ENCODE measurements at places on chromosomes 12 and 14.

DNA sequence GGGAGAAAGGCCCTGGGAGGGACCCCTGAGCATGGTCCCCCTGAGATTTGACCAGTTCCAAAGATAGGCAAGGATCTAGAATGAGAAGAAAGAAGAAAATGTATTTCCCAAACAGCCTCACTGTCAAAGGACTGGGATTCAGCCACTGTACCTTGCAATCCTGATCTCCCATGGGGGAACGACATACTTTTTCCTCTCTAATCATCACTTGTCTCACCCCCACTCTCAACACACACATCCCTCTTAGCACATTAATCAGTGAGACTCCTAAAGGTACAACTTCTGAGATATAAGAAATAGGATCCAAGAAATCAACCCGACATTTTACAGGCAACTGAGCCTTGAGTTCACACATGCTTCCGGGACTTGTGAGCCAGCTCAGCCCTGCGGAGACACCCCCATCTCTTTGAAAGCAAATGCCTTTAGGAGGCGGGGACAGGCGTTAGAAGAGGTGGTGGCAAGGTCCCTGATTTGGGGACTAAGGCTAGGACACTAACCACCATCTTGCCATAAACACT lies 1.4 kb downstream of the MAP3K9 start:
- no peak for DNase-seq

GRCh38 chr14:44654591-44654990 lies 147.5 kb upstream of the FSCB start:
- DNase-seq = no peak

DNA sequence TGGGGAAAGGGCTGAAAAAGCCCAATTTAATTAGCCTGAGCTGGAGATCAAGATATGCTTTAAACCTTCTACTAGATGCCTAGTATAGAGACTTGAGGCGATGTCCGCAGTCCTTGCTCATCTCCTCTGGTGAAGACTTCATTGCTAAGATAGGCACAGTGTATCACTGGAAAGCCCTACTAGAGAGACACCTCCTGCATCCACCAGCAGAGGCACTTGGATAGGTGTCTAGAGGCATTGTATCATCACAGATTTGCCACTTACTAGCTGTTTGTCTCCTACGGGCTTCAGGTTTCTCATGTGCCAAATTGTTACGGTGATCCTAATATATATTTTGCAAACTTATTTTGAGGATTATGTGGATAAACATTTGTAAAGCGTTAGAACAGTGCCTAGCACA lies 1048.5 kb downstream of the GALC start:
- no peak for DNase-seq

DNA sequence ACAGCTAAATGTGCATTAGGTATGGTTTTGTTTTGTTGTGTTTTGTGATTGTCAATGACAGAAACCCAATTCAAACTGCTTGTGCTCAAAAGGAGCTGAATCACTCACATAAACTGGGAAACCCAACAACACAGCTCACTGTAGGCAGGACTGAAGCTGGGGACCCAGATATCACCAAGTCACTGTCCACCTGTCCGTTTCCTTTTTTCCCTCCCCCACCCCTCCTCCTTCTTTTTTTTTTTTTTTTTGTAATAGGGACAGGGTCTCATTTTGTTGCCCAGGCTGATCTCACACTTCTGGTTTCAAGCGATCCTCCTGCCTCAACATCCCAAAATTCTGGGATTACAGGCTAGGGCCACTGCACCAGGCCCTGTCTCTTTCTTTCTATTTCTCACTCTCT lies 6.9 kb upstream of the SLC11A2 start:
- no peak for DNase-seq

- no peak for DNase-seq
These were observed 51.4 kb downstream of the SLC41A2 start for GRCh38 chr12:104906695-104907094.

GRCh38 chr12:8697120-8697475 lies 693 bp upstream of the RIMKLB start:
- no peak for DNase-seq

- DNase-seq = no peak
These were observed 46.3 kb upstream of the FLRT2 start for GRCh38 chr14:85483652-85484051.

DNA sequence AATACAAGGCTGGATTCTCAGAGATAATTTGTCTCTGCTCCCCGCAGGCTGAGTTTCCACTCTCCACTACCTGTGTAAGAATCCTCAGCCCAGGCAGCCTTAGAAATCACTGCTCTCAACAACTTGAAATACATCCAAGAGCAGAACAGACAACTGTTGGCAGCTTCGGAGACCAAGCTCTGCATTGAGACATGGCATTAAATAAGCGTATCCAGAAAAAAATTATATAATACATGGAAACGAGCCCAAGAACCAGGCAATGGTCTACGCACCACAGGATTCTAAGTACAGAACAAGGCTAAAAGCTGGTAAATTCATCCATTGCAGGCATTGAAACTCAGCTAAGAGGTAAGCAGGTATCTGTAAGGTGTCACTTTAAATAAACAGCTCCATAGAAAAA lies 165.5 kb upstream of the DIO3 start:
- DNase-seq = no peak

- no peak for DNase-seq
These were observed 6.8 kb downstream of the WDHD1 start for GRCh38 chr14:55019968-55020554.

DNA sequence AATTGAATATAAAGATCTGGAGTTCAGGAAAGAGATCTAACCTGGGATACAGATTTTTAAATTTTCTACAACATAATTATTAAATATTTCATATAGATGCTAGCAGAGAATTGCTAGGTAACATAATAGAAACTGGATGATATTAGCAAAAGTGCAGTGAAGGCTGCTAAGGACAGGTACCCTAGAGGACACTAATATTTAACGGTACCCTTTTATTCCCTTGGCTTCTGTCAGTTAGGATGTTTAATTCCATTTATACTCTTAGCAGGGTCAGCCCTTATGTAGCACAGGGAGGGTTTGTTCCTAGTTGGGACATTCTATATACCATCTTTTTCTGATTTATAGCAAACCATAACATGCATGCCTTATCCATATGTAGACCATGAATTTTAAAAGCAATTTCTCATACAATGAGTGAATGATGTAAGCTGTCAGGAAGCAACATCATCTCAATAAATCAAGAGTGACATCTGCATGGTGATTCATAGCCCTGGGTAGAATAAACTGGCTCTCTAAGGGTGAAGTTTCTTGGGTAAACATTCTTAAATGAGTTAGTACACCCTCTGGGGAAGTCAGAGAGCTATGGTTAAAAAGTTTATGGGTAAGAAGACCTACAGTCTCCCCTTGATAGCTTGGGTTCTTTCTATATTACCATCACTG lies 404.4 kb upstream of the MGAT4C start:
- DNase-seq = no peak

DNA sequence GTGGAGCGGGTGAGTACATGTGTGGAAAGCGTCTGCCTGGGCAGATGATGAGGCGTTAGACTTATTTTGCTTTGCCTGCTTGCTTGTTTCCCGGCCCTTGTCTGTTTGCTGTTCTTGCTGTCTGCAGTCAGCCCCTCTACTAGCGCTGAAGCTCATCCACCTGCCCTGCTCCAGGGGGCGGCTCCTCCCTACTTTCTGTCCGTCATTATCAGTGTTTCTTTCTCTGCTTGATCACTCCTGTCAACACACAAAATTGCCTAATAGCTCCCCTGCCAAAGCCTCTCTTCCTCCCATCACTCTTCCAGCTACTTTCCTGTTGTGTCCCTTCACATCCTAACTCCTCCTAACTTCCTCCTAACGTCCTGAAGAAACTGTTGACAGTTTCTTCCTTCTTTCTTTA lies 34.9 kb upstream of the GALNT8 start:
- no peak for DNase-seq

- no peak for DNase-seq
These were observed 16.0 kb downstream of the GNS start for GRCh38 chr12:64743206-64743605.

- no peak for DNase-seq
These were observed 1.7 kb downstream of the NUDT4 start for GRCh38 chr12:93379326-93379980.

GRCh38 chr14:96631030-96631429 lies 128.8 kb downstream of the PAPOLA start:
- DNase-seq = no peak

DNA sequence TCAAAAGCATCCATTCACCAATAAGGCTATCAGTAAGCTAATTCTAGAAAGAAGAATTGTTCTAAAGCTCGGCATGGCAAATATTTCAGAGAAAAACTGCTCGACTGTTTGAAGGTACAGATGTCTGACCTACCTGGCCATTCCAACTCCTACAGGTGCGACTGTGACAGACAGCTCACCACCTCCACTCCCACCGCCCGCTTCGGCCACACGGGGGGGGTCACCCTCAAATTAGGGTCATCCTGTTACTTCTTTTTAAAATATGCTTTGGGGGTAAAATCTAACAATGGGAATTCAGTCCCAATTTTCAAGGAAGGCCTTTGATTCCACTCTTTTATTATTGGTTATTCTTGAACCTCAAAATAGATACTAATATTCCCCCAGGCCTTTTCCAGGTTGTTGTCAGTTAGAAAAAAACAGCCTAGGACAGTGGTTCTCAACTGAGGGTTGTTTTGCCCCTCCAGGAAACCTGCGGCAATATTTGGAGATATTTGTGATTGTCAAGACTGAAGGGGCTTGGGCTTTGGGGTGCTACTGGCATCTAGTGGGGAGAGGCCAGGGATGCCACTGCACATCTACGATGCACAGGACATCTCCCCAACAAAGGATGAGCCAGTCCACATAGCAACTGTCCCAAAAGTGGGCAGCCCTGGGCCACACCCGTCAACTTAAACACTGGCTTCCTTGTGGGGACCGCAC lies 81.2 kb downstream of the BCL11B start:
- no peak for DNase-seq

- no peak for DNase-seq
These were observed 74.9 kb downstream of the NEDD1 start for GRCh38 chr12:96981911-96982310.

GRCh38 chr12:102486153-102486552 lies 5.8 kb upstream of the IGF1 start:
- DNase-seq = no peak

- DNase-seq = no peak
These were observed 4.7 kb upstream of the KRT7 start for GRCh38 chr12:52228366-52228765.

GRCh38 chr12:45644541-45644940 lies 85.0 kb upstream of the ARID2 start:
- no peak for DNase-seq

DNA sequence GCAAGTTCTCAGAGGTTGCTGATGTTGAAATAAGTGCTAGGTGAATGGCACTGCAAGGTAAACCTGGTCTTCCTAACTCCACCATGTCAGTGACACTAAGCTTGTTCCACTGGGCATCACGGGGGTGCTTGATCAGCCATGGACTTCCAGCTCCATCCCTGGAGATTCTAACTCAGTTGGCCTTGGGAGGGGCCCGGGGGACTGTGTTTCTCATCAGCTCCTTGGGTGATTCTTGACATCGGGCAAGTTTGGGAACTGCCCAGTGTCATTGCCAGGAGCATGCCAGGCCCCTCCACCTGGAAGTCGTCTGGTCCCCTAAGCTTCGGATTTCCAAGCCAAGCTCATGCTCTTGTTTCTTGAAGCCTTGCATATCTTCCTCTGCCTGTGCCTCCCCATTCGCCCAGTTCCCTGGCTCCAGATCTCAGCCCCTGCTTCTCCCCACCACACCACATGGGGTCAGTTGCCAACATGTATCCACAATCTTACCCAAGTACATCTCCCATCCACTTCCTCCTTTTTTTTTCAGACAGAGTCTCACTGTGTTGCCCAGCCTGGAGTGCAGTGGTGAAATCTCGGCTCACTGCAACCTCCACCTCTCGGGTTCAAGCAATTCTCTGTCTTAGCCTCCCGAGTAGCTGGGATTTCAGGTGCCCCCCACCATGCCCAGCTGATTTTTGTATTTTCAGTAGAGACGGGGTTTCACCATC lies 30.7 kb upstream of the RFLNA start:
- DNase-seq = no peak

DNA sequence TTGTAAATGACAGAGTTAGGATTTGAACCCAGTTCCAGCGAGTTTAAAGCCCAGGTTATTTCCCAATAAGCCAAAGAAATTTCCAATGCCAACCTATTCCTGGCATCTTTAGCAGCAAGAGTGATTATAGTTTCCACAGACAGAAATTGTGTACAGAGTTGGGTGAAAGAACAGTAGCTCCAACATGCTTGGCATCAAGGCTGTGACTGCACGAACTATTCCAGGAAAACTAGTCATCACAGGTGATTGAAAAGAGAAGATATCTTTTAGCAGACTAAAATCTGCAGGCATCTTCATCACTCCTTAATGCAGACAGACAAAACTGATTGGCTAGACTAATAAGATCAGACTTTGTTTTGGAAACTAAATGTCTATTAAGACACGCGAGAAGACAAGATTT lies 262.7 kb upstream of the PLEKHG7 start:
- no peak for DNase-seq

GRCh38 chr12:27123642-27124041 lies 41.3 kb upstream of the C12orf71 start:
- DNase-seq = no peak

DNA sequence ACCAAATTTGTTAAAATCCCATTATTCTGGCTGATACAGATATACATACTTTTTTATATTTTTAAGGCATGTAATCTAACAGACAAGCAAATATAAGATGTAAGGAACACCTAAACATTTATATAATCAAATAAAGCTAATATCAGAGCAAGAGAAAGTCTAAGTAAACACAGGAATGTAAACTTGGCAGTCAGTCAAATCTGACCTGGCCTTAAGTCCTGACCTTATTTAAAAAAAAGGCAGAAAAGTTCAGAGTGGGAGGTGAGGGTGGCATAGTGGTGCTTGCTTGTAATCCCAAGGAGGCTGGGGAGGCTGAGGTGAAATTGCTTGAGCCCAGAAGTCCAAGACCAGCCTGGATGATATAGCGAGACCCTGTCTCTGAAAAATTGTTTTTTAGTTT lies 152.6 kb downstream of the DERA start:
- DNase-seq = no peak

DNA sequence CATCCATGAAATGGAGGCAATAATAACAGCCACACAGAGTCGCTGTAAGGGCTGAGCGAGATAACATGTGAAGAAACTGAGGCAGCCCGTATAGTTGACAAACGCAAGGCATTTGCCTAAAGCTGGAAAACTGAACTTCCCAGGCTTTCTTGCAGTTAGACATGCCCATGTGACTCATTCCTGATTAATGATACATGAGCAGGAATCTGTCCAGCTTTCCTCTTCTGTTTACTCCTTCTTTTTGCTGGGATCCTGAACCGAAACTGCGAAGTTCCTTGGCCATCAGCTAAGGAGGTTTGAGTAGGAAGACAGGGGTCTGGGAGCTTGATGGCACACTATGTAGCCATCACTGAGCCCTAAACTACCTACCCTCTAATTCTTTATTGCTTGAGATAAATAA lies 52.2 kb downstream of the ST8SIA1 start:
- DNase-seq = no peak

Measured in iPS DF 6.9 (cell line).